ENCODE measurements at places on chromosomes 3 and 15. TPM values are rescaled to one million over a fixed set of nuclear protein-coding genes. Genes with fewer than 3 reads are reported as not detected.

Gene RUVBL1
- total RNA-seq, result 41.6 TPM

Gene ARL14
- not detected for total RNA-seq

Gene GXYLT2
- 33.5 TPM for total RNA-seq

Gene ACVR2B
- 4.0 TPM for total RNA-seq

Gene SCG5
- total RNA-seq, result 29.6 TPM

Gene SNX22
- 0.10 TPM for total RNA-seq

Gene LRRC34
- 1.8 TPM for total RNA-seq

Gene ATP10A
- total RNA-seq, result 14.9 TPM

Gene UBE2E1
- total RNA-seq, result 67.3 TPM

Gene KBTBD8
- 3.1 TPM for total RNA-seq

Gene PRKCI
- 54.9 TPM for total RNA-seq

Gene PIGZ
- 3.4 TPM for total RNA-seq

Gene DNAJB11
- 59.0 TPM for total RNA-seq

Gene CA12
- 359 TPM for total RNA-seq

Gene PLOD2
- total RNA-seq, result 819 TPM

Gene STAB1
- 0.59 TPM for total RNA-seq

Gene RPL22L1
- total RNA-seq, result 26.8 TPM

Gene BFSP2
- total RNA-seq, result not detected

Gene CPB1
- not detected for total RNA-seq

Gene COLQ
- total RNA-seq, result 0.36 TPM

Gene HSPBAP1
- total RNA-seq, result 5.6 TPM

Gene ACKR2
- total RNA-seq, result 0.40 TPM

Gene CPLX3
- not detected for total RNA-seq

Gene CEP19
- total RNA-seq, result 2.6 TPM

Gene TBCCD1
- 15.2 TPM for total RNA-seq

Gene EHHADH
- 4.0 TPM for total RNA-seq

Gene ZMYND10
- 0.91 TPM for total RNA-seq

Gene GOLGA6L1
- total RNA-seq, result not detected

Gene SLC2A2
- not detected for total RNA-seq

Gene PIF1
- total RNA-seq, result 6.3 TPM

Gene HRG
- not detected for total RNA-seq

Gene FOXB1
- total RNA-seq, result not detected

Gene ANKUB1
- total RNA-seq, result not detected

Gene TF
- 0.20 TPM for total RNA-seq

Gene CFAP100
- total RNA-seq, result not detected

Gene VWA5B2
- 0.03 TPM for total RNA-seq

Gene MOBP
- not detected for total RNA-seq

Gene TGFBR2
- 233 TPM for total RNA-seq

Gene OR4F6
- not detected for total RNA-seq

Gene GRK7
- not detected for total RNA-seq

Gene CHRFAM7A
- 1.5 TPM for total RNA-seq

Gene DAG1
- total RNA-seq, result 115 TPM

Gene GOLGA8J
- not detected for total RNA-seq

Gene COL6A5
- total RNA-seq, result not detected

Gene CFAP44
- 4.2 TPM for total RNA-seq

Gene KIF23
- total RNA-seq, result 8.6 TPM

Gene RASL12
- total RNA-seq, result 0.39 TPM
